Stimulated activated CD8-positive, alpha-beta memory T cell treated with anti-CD3 and anti-CD28 coated beads, Interleukin-15, amount 100 ng/mL, for 4 hours (primary cell): ENCODE measurements at places on chromosomes 3 and 15.
A peak's percentile ranks its signal among the peaks of the same experiment; 100 is the strongest.

DNA sequence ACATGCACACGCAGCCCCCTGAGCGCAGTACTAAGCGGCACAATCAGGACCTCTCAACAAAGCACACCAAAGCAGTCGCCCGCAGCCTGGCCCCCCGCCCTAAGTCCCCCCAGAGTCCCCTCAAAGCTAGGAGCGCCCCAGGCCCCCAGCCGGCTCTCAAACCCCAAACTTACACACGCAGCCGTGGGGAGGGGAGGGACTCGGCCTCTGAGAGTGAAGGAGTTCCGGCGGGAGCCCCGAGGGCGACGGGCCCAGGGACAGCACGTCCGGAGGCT, 5.5 kb downstream of the GATA2 start:
- no peak for DNase-seq

GRCh38 chr3:141796889-141797781, 33.9 kb downstream of the GRK7 start:
- DNase-seq, result peak; percentile 34

DNA sequence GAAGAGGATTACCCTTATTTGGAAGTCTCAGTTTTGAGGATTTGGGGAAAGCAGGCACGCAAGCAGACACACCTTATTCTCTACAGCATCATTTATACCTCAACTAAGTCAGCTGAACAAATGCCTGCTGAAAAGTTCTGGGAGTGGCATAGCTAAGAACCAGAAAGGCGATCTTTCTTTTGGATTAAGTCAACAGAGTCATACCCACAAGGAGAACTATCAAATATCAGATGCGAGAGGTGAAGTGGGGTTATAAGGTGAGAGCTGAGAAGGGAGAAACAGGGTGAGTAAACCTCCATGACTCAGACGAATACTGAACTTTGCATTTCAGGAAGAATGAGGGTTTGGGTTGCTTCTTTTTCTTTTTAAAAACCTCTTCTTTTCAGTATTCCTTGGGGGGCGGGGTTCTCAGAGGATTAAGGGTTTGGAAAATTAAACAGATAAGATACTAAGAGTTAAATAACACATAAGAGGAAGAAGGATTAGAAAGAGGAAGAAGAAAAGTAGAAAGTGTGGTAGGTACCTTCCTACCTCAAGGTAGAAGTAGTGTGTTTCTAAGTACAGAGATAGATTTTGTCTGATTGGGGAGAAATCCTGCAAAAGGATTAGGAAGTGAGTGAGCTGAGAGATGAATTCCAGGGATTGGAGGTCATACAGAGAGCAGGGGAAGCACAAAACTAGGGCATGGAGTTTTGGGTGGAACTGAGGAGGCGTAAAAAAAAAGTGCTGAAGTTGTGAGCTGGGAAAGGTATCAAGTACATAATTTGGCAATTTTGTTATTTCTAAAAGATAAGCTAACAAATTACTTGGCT, 41.3 kb upstream of the ICE2 start:
- DNase-seq, result no peak

- DNase-seq, result no peak
Observed at GRCh38 chr3:73010158-73010557, 13.5 kb downstream of the PPP4R2 start.

DNA sequence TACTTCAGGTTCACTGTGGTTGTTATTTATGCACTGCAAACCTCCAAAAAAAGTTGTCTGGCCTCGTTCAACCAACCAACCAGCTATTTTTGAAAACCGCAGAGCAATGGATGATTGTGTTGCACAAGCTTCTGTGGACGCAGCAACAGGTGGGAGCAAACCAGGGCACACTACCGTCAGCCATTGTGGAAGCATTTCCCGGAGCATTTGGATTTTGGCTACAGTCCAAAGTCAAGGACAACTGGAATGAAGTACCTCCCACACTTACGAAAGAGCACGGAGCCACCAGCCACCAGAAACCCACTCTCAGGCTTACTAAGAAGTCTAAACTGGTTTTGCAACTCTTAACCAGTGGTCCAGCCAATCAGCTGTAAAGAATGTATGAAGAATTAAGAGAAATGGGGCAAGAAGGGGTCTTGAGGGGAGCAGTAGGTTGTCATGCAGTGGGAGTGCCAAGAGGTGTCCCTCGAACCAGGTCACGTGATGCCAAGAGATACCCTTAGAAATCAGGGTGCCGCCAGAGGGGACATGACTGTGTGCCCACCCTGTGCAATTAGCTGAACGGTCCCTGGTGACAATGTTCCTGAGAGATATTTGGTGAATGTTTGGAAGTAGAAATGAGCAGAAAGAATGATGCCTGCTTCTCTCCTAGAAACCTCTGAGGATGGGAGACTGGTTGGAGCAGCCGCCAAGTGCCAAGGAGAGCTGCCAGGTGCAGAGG, 68.9 kb upstream of the PCSK6 start:
- no peak for DNase-seq

DNA sequence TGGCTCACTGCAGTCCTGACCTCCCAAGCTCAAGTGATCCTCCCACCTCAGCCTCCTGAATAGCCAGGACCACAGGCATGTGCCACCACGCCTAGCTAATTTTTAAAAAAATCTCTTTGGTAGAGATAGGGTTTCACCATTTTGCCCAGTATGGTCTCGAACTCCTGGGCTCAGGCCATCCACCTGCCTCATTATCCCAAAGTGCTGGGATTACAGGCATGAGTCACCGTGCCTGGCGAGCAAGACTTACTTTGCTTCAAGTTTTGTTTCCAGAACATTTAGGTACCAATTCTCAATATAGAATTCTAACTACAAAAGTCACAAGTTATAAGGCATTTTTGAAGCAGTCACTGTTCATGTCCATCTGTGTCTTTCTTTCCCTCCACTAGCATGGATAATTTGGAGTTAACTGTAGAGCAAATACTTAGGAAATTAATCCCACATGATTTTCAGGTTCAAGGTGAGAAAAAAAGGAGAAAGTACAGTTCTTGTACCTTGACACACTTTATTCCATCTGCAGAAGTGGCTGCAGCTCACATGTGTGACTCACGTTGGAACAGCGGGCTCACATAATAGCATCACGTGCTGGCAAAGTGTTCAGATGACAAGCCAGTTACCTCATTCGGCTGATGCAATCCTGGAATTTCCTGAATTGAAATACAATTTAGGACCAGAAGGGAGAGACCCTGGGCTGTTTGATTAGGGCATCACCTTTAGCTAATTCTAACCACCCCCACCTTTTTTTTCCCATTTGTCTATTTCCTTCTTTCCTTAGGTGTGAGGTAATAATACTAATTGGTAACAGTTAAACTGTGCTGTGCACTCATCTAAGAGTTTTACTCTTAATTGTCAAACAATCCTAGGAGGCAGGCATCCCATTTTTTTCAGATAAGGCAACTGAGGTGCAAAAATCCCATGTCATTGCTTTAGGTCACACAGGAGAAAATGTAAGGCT, 46.9 kb upstream of the NEDD4 start:
- DNase-seq, result no peak

- no peak for DNase-seq
Observed at GRCh38 chr3:13506239-13506638, 26.1 kb downstream of the HDAC11 start.

GRCh38 chr15:37142371-37142770, 42.0 kb upstream of the MEIS2 start:
- no peak for DNase-seq
